ENCODE measurements at places on chromosomes 1 and 21.
A peak's percentile ranks its signal among the peaks of the same experiment; 100 is the strongest.

- peak; percentile 43 for DNase-seq
Observed at GRCh38 chr1:204431310-204432184, 19.9 kb upstream of the PPP1R15B start.

DNA sequence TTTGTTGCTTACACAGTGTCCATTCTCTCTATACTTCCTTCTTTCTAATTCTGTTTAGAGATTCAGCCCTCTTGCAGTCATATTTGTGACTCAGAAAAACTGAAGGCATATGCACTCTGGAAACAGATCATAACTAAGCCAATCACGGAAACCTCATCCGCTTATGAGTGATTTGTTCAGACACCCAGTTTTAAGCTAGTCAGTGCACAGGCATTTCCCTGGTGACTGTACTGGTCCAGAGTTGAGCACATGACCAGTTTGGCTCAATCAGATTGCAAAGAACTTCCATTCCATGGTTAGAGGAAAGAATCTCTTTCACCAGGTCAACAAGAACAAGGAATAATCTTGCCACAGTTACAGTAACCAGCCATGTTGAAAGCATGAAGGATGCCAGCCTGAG lies 69.2 kb upstream of the SGIP1 start:
- no peak for DNase-seq

DNA sequence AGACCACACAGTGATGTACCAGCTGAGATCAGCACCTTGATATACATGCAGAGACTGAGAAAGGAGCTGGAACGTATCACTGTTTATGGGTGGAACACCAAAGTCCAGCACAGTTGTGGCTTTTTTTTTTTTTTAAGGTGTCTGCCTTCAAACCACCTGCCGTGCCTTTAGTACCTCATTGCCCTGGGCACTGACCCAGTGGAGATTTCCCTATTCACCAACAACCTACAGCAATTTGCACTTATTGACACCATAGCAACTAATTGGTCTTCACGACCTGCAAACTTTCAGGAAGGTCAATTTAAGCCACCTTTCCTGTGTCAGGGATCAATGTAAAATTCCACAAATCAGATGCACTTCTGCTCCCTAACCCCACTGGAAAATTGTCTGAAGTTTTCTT lies 181.6 kb upstream of the ADGRL2 start:
- DNase-seq: no peak

- DNase-seq: no peak
Observed at GRCh38 chr1:44777547-44777946, 2.2 kb downstream of the RPS8 start.

DNA sequence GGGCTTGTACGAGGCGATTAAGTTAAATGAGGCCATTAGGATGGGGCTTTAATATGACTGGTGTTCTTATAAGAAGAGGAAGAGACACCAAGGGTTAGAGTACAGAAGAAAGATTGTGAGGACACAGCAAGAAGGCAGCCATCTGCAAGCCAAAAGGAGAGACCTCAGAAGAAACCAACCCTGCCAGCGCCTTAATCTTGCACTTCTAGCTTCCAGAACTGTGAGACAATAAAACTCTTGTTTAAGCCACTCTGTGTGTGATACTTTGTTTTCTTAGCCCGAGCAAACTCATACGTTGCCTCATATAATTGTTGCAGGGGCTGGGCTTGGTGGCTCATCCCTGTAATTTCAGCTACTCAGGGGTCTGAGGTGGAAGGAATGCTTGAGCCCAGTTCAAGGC lies 33.6 kb upstream of the RGS16 start:
- no peak for DNase-seq

DNA sequence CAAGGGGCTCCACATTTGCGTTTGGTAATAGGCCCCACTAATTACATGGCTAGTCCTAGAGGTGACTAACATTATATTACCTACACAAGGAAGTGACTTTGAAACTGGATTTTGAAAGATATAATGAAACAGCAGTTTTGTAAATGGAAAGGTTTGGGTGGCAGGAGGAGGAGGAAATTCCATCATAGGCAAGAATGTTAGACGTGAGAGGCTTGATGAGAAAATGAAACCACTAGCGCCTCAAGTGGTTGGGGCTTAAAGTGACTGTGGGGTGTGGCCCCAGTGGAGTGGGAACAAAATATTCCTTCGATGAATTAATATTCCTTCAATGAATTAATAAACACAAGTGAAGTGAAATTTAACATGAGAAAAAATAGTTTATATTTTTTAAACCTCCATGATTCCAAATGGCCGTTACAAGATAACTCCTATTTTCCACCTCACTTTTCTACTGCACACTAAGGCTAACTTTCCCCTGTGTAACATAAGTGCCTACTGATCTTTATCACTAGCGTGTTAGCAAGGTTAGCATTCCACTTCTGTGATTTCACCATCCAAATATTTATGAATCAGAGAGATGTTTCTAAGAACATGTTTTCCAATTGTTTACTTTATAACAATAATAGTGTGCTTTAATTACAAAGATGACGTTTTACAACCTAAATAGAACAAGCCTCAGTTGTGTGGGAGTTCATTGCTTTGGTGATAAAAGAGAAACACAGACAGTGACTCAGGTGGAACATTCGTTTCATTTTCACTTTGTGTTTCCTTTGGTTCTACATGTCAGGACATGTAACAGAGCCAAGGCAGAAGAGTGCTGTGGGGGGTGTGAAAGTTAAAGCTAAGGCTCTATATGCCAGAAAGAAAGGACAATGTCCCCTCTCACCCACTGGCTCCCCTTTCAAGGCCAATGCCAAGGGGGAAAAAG lies 12.5 kb upstream of the ATF3 start:
- DNase-seq: no peak

Data from esophagus squamous epithelium (tissue), 5 donors.